ENCODE measurements at places on chromosomes 5 and 9.

DNA sequence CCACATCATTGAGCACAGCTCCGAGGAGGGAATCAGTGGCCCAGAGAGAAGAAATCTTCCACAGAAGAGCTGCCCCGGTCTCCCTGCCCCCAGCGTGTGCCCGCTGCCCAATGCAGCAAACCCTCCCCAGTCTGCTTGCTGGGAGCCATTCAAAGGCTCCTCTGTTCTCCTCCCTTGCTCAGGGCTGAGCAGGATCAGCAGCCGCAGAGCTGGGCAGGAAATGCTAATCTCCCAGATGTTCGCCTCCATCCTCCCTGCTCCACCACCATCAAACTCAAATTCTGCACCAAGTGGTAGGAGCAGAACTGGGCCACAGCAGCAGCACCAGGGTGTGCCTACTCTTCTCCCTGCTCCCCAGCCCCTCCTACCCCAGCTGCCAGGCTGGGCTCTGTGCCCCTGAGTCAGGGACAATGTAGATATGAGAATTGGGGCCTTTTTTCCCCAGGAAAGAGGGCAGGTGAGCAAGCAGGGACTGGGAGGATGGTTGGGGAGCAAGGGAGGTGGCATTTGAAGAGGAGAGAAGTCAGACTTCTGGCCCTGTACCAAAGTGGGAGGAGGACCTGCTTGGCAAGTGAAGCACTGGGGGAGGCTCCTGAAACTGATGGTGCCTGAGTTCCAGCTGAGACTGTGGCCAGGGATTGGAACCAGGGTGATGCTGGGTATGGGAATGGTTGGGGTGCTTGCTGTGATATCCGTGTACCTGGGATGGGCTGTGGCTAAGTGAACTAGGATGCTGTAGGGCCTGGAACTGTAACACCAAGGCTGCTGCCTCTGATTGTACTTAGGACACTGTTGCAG is 1.9 kb upstream of the PCDH1 start:
- no peak for DNase-seq

GRCh38 chr5:122306461-122306860 is 5.6 kb upstream of the SNCAIP start:
- no peak for DNase-seq

DNA sequence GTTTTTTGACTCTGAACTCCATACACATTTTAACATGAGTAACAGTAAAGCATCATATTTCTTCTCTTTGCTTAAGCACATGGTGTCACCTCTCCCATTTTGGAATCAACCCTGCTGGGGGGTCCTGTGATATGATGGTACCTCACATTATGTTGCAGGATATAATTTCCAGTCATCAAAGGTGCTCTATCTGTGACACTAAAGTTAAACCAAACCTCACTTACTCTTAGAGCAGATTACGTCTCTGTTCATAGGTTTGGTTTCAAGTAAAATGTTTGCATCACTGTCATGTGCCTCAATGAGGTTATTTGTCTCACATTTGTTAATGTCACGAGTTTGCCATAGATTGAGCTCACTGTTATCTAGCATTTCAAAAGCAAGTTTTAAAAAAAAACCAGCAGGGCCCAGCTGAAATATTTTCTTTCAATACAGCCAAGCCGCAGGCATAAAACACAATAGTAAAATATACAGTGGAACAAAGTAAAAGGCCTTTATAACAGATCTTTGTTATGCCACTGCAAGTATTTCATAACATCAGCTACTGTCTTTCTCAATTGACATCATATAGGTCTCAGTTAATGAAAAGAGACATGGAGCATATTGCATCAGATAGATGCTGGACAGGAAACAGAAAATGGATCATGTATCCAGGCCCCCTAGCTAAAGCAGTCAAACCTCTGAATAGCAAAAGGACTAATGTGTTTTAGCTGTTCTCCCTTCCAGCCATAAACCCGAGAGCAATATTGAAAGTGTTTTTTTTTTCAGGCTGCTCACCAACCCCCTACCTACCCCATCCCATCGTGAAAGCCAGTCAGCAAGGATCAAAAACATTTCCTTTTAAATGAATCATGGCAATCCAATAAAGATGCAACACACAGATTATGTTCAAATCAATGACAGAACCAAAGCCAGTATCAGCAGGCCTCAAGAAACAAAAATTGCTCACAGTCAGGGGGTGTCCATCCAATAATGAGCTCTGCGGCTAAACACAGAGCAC is 182.1 kb upstream of the ITGA1 start:
- no peak for DNase-seq

DNA sequence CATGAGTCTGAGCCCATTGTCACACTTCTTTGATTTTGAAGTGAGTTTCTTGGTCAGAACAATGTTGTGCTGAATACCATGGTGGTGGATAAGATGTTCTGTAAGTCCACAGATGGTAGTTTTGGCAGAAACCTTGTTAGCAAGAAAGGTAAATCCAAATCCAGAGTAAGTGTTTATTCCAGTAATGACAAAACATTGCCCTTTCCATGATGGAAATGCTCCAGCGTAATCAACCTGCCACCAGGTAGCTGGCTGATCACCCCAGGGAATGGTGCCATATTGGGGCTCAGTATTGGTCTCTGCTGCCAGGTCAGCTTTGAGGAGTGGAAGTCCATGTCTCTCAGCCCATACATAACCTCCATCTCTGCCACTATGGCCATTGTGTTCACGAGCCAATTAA is 54.7 kb upstream of the DAPK1 start:
- DNase-seq: no peak

- DNase-seq: no peak
Measured at GRCh38 chr9:116942593-116943061, 255.5 kb downstream of the TRIM32 start.

All from PC-9 (cell line).